Heart right ventricle (tissue), 16 donors: ENCODE measurements at places on chromosomes 4 and X. TPM values are rescaled to one million over a fixed set of nuclear protein-coding genes. Genes with fewer than 3 reads are reported as not detected.

GRCh38 chrX:131054906-131055305 lies 3.2 kb upstream of the ARHGAP36 start:
- no peak for DNase-seq

DNA sequence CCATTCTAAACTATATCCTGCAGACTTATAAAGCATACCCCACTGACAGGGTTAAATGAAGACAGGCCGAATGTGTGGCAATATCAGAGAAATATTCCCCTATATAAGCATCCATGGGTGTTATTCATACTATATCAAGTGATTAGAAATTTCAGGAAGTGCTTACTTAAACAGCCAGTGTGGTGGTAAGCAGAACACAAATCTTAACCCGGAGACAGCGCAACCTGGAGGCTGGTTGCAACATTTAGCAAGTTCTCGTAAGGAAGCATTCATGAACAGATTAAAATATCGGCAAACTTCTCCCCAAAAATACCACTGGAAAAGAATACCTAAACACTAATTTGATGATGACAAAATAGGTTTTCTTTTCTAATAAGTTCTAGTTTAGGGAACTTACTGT lies 261.2 kb downstream of the CBLL2 start:
- no peak for DNase-seq

DNA sequence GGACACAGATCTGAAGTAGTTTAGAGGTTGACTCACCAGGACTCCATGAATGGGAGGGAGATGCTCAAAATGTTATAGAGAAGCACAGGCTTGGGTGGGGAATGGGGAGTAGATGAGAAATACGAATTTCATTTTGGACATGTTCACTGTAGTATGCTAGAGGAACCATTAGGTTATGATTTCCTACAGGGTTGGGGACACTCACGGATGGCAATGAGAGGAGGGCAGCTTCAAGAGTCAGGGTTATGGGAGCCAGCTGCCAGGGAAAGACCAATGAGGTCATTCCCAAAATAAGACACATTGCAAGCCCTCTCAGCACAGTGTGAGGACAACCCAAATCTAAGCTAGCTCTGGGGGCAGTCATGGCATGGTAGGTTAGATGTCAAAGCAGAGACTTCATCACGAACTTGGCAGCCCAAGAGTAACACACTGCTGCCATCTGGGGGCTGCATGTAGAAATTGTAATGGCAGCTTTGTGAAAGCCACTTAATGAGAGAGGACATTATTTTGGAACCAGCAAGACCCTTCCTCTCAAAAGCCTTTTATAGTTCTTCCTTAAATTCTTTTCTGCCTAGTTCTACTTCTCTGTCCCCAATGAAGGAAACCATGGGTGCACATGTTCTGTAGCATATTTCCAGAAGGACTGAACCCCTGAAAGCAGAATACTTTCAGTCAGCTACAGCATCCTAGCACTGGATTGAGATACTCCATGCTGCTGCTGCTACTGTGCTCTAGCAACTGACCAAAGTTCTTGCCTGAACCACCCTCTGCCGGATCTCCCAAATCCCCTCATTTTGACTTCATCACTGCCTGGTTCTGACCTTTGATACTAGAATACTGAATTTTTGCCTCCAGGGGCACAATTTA lies 16.2 kb upstream of the ZCCHC12 start:
- DNase-seq: no peak

- DNase-seq: no peak
Observed at GRCh38 chr4:189285377-189285776, 655.3 kb upstream of the FRG1 start.

RXFP1 gene
- not detected for total RNA-seq

IL9R gene
- total RNA-seq: not detected

OTC gene
- not detected for total RNA-seq

L1CAM gene
- 3.0 TPM for total RNA-seq

IL21 gene
- total RNA-seq: not detected
